ENCODE measurements at places on chromosomes 4 and X. TPM values are rescaled to one million over a fixed set of nuclear protein-coding genes. Genes with fewer than 3 reads are reported as not detected.

The SPANXN3 gene
- not detected for total RNA-seq

The SATL1 gene
- total RNA-seq: not detected

The SLC6A14 gene
- total RNA-seq: not detected

The CNGA2 gene
- not detected for total RNA-seq

The GAGE12J gene
- not detected for total RNA-seq

The TXK gene
- 0.07 TPM for total RNA-seq

The LARP7 gene
- 23.0 TPM for total RNA-seq

The DOK7 gene
- total RNA-seq: 0.95 TPM

The RPL10 gene
- 5,695 TPM for total RNA-seq

All from A549 treated with CORT108297 at 1 μM for 4 hours (cell line).